GM12864 (cell line): ENCODE measurements at places on chromosomes 11 and 22.

DNA sequence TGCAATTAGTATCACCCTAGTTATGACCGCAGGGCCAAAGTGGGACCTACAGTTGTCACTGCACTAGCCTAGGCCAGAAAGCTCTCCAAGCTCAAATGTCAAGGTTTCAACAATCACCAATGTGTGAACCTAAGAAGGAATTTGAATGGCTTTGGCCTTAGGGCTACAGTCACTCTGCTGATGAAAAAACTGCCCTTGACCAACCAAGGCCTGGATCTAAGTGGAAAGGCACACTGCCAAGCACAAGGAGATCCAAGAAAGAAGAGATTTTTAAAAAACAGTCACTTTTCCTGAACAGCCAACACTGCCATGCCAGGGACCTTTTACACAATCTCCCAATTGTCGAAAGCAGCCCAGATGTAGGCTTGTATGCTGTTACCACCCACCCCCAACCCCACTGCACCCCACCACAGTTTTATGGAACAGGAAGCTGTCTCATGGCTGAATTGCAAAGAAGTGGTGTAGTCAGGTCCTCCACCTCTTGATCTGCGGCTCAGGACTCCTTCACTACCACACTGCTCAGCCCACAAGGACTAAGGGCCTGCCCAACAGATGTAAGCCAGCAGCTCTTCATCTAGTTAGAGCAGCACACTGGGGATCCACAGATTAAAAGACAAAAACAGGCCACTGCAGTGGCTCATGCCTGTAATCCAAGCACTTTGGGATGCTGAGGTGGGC lies 32.9 kb downstream of the SMCO4 start:
- DNase-seq = no peak

GRCh38 chr11:76506833-76507232 lies 62.0 kb downstream of the EMSY start:
- DNase-seq = no peak

DNA sequence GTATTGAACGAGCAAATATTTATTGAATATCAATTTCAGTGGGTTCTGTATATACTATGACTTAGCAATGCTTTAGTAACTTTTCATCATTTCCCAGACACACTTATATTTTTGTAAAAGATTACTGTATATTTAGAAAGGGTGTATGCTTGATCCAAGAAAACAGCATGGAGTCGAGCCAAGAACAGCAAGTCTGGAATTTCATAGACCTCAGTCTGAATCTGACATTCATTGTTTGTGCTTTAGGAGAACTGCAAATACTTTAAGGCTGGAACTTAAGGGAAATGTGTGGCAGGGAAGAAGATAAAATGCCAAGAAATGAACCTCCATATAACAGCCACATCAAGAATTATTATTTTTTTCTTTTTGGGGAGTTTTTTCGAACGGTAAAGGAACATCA lies 1156.8 kb downstream of the LRRC4C start:
- DNase-seq = no peak

DNA sequence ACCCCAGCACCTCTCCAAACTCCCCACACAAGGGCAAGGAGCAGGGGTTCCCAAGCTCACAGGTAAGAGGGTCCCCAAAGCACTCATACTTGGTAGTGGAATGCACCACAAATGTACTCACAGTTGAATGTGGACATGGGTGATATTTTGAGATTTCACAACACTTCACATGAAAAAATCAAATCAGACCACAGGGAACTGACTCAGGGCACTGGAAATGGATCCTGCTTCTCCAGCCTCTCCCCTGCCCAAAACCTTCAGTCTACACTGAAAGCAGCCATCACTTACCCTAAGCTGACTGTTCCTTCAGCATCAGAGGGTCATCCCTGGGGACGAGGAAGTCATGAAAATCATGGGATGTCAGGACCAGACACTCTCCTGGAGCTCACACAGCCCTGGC lies 40.2 kb downstream of the SCGB1A1 start:
- no peak for DNase-seq

- no peak for DNase-seq
Measured at GRCh38 chr11:82004537-82005213, 729.0 kb downstream of the FAM181B start.

GRCh38 chr22:50670513-50670912 lies 2.1 kb upstream of the SHANK3 start:
- no peak for DNase-seq

GRCh38 chr11:36135076-36135475 lies 154.1 kb downstream of the COMMD9 start:
- no peak for DNase-seq

DNA sequence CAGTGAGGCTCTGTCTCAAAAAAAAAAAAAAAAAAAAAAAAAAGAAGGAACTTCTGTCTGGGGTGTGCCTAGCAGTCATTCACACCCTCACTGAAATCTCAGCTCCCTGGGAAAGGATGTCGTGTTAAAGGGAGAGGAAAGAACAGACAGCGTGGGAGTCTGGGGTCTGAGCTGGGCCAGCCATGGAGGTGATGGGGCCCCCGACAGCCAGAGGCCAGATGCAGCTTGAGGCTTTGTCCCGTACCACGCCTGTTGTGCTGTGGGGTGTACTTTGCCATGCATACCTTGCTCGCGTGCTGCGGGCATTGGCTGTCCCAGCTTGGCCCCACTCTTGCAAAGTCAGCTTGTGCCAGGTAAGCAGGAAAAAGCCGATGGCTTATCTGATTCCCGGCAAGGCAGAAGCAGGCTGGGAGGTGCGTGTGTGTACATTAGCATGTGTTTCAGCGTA lies 4.6 kb downstream of the SYT12 start:
- DNase-seq = no peak

DNA sequence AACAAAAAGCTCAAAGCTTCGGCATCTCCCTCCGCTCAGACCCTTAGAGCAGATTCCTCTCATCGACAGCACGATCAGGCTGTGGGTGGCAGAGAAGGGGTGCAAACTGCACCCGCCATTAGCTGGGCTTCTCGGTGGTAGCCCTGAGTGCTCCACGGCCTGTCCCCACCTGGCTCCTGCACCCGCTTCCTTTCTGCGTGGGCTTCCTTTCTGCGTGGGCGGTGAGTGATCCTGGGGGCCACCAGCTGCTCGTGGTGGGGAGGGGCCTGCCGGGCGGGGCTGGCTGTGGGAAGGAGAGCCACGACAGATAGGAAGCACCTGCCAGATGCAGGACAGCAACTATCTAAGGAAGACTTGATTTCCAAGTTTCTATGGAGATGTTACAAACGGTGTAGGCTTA lies 55.0 kb downstream of the BRD1 start:
- no peak for DNase-seq

DNA sequence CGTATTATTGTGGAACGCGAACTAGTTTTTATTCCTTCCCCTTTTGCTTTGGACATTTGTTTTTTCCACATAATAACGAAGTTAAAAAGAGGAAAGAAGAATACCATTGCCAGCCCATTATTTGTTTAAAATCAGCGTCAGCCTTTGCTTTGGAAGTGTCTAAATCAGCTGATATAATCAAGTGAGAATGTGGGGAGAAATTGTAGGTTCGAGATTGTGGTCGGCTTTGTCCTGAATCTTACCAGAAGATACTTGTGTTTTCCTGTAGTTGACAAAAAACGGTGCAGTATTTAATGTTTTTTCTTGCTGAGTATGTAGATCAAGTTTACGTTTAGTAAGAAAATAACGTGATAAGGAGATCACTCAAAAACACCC lies 935 bp downstream of the ZNF143 start:
- DNase-seq = no peak

DNA sequence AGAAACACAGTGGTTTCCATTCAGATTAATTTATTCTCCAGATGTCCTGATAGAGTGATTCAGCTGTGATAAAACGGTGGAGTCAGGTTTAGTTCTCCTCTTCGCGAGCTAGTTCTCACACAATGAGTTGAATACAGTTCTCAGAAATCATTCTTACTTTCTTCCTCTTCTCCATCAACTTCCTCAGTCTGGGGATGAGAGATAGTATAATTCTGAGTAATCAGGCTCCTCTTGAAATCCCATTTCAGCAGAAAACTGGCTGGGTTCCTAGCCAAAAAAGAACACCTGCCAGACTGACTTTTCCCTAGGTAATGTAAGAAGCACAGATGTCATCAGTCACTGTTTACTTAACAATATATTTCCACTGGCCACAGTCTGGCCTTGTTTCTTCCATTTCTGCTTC lies 76.7 kb downstream of the SVIP start:
- DNase-seq = no peak

DNA sequence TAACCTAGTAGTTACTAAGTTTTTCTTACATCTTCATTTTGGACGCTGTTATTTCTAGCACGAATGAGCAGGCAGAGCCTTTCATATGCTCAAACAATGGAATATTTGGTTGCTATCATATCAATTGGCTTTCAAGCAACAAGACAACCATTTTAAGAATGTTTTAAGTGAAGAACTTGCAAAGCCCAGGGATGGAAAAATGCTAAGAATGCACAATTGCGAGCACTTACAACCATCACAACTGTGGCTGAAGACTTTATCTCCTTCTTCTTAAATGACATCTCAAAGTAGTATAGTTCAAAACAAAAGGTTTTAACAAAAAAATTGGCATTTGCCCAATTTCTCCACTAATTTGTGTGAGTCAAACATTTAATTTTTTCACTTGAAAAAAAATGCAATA lies 8.3 kb upstream of the MMP1 start:
- no peak for DNase-seq

- DNase-seq = no peak
Measured at GRCh38 chr11:83044958-83045712, 26.6 kb downstream of the RAB30 start.

DNA sequence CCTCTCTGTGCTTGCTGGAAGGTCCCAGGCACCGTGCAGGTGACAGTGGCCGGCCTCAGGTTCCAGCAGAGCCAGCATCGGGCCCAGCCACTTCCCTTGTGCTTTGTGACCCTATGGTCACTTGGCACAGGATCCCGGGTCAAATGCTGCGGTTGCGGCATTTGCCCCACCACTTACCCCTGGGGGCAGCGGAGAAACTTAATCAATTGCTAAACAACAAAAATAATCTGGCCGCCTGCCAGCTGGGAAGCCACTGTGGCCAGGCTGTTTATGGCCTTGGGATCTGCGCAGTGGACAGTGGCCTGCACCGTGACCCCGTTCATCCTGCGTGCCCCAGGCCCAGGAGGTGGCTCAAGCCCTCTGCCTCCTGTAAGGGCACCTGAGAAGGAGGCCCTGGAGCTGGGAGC lies 65.0 kb downstream of the LRP5 start:
- no peak for DNase-seq

DNA sequence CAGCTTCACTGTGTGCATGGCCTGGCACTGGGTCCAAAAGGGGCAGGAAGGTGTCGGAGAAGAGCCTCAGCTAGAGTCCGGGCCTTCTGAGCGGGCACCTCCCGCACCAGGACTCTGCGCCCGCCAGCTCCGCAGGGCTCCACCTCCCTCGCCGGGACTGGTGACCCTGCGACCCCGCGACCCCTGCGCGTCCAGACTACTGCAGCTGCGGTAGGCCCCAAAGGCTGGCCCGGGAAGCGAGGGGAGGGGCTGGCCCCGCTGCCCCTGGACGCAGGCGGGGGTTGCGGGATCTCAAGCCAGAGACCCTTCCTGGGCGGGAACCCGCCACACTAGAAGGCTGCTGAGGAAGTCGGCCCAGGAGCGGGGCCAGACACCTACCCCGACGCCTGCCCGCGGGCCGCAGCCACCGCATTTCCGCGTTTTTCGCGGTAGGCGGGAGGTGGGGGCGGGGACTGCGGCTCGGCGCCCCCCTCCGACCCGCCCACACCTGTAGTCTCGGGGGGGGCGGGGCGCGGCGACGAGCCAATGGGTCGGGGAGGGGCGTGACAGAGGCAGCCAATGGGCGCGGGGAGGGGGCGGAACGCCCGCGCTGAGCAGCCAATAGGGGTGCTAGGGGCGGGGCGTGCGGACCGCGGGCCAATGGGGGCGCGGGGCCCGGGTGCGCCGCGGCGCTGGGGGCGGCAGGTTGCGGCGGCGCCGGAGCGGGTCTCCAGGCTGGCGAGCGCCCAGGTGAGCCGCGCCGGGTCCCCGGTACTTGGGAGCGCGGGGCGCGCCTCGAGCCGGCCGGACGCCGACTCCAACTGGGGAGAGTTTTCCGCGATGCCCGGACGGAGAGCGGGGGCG lies at the start of the genes LMNTD2 and RASSF7:
TSS of gene LMNTD2 (minus strand) at position 434 of the 843 bp plus-strand sequence. CDS start at position 412, 22 bp downstream.
TSS of gene RASSF7 (plus strand) at position 666 of the 843 bp plus-strand sequence. CDS start 799 bp downstream, outside the sequence.
- peak; percentile 53 for DNase-seq

DNA sequence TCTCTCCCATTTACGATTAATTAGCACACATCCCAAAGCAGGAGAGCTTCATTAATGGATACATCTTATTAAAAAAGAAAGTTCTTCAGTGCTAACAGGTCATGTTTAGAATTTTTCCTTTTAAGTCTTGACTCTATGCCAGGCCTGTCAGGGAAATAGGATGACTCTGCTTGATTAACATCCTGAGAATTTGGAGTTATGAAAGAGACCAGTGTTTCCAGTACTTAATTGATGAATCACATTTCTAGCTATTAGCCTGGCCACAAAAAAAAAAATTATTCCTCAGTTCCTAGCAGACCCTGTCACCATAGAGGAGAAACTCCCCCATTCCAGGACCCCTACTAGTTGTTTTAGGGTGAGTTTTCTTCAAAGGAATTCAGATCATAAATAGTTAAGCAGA lies 23.6 kb upstream of the ME3 start:
- no peak for DNase-seq

DNA sequence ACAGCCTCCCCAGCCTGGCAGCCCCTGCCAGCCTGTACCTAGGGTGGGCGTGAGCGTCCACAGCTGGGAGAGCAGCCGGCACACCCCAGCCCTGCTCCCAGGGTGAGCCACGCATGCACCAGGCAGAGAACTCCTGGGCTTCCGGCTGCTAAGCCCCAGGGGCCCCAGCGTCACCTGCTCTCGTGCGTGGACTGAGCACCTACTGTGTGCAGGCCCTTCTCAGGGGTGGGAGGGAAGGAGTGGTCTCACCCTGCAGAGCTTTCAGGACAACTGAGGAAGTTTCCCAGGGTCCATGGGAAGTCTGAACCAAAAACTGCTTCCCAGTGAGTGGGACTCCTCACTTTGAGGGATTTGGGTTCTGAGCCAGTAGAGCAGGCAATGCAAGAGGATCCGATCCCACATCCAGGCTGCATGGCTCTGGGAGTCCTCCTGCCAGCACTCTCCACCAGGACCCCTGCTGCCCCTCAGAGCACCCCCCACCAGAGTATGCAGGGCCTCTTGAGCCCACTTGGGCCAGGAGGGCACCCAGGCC lies 47.1 kb upstream of the PRODH start:
- no peak for DNase-seq

GRCh38 chr22:47783433-47784366 lies 1021.2 kb downstream of the TBC1D22A start:
- no peak for DNase-seq

GRCh38 chr11:44178381-44178780 lies 82.9 kb downstream of the EXT2 start:
- DNase-seq = no peak

DNA sequence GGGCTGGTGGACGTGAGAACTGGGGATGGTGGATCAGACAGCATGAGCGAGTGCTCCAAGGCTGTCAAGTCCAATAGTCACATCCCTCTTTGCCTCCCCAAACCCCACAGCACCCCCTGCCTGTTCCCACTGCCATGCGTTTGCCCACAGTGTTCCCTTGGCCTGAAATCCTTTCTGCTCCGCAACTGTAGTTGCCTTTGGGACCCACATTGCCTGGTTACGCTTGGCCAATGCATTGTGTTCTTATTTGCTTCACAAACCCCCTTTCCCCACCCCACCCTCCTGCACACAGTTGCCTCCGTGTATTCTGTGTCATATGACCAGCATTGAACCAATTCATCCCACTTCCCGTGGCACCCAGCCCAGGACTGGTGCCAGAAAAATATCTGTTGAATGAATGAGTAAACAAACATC lies 2.1 kb upstream of the KIAA0930 start:
- no peak for DNase-seq
